ENCODE measurements at places on chromosomes 3 and 15.

DNA sequence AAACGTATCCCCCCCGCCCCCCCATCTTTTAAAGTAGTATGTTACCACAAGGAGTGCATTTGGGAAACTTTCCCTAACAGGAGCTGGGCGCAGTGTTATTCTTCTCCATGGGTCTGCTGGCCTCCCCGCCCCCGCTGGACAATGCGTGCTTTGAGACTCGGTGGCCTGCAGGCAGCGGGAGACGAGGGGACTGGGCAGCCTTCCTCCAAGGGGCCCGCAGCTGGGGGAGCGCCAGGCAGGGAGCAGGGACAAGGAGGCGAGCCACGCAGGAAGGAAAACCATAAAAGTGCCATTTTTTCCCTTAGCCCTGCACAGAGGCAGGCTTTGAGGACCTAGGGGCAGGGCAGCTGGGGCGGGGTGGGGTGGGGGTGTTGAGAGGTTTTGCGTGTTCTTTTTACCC lies 14.1 kb downstream of the SOX2 start:
- no peak for DNase-seq

DNA sequence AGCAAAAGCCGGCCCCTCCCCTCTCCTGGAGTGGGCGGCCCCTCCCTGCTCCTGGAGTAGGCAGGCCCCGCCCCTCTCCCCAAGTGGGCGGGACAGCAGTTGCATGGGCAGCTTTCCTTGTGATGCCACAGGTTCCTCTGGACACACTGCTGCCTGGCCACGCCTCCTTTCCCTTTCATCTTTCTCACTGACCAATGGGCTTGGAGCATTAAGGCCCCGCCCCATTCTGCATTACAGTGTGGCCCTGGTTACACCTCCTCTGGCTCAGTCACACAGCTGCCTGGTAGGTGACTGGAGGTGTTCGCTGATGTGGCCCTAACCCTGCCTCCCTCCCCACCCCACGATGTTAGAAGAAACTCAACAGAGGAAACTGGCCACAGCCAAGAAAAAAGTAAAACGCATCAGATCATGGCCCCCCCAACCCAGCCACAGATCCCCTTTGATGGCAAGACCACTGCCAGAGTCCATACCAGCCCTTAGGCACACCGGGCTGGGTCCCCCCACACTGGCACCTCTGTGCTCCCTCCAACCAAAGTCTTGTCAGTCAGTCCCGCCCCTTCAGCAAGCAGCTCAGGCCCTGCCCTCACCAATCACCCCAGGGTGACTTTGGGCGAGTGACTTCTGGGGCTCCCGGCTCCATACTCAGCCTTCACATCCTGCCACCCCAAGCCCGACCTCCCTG lies 84.3 kb downstream of the ADAMTS7 start:
- no peak for DNase-seq

DNA sequence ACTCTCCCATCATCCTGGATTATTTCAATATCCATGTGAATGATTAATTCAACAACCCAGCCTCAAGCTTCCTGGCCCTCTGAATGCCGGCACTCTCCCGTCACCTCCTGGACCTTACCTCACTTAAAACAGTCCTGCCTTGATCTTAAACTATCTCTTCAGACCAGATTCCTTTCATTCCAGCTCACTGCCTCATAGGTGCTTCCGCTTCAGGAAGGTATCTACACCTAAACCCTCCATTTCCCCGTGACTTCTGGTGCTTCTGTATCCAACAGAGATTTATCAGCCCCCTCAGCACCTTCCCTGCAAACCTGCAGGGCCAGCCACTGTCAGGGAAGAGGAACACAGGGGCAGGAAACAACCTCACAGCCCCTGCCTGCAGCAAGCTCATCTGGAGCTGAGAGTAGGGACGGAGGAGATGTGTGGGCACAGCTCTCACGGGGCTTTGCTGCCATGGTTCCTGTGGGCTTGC lies 98.9 kb upstream of the TJP1 start:
- no peak for DNase-seq

GRCh38 chr3:126514161-126514560 lies 3.4 kb downstream of the UROC1 start:
- no peak for DNase-seq

DNA sequence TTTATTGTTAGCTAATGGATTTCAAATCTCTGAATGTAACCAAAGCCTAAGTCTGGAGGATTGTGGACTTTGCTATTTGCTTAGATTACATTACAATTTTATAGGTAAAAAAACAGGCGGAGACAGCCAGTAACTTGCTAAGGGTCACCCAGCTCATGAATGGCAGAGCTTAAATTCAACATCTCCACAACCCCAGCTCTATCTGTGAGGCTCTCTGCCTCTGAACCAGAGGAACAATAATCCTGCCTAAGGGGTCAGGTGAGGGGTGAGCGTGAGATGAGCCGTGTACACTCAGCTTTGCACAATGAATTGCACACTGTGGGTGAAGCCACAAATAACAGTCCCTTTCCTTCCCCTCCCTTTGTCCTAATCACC lies 69.8 kb upstream of the SPATA12 start:
- no peak for DNase-seq

- DNase-seq, result no peak
Measured at GRCh38 chr3:125109536-125109925, 53.7 kb upstream of the HEG1 start.

DNA sequence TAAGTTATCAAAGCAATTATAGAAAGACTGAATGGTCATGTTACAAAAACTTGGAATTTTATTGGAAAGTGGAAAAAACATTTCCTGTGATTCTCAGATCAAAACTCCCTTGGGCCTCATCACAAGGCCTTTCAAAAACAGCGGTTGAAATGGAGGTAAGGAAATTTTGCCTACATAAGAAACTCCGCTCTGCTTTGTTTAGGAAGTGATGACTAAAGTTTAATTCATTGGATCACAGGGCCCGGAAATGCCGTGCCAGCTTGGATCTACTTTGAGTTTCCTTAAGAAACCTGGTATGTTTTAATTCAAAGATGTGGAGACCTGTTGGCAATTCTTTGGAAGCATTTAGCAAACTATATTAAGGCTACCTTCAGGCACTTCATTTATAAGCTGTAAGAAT lies 143.9 kb upstream of the MME start:
- DNase-seq, result no peak
